ENCODE measurements at places on chromosomes 4 and X. TPM values are rescaled to one million over a fixed set of nuclear protein-coding genes. Genes with fewer than 3 reads are reported as not detected.

The GPC3 gene
- 0.72 TPM for total RNA-seq

The CTAG1A gene
- not detected for total RNA-seq

The CT45A5 gene
- not detected for total RNA-seq

The UBE2A gene
- total RNA-seq: 72.5 TPM

The CAPN6 gene
- total RNA-seq: not detected

The TTC29 gene
- not detected for total RNA-seq

The TASL gene
- 3.1 TPM for total RNA-seq

GRCh38 chr4:102321260-102321995 lies 23.9 kb downstream of the SLC39A8 start:
- H3K4me1 ChIP-seq: peaks cover 27% of the 10 kb centered on the region
- no peak overlapping the region for H3K27ac ChIP-seq

GRCh38 chr4:84944947-84945346 lies 21.5 kb downstream of the WDFY3 start:
- H3K36me3 ChIP-seq: no peaks in the 10 kb centered on the region
- no peak for DNase-seq
- H3K4me3 ChIP-seq: no peak overlapping the region
- no peaks in the 10 kb centered on the region for H3K4me1 ChIP-seq
- no peak overlapping the region for H3K27ac ChIP-seq

DNA sequence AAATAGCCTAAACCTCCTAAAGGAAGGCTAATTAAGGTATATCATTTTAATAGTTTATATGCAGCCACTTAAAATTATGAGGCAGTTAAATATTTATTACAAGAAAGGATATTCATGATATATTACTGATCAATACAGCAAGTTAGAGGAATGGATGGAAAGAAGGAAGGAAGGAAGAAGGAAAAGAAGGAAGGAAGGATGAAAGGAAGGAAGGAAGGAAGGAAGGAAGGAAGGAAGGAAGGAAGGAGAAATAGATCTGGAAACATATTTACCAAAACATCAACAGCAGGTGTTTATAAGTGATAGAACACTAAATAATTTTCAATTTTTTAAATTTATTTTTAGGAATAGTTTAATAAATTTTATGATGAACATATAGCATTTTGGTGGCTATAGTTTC lies 17.5 kb downstream of the SLC7A11 start:
- H3K27ac ChIP-seq: no peak overlapping the region
- DNase-seq: no peak
- H3K4me3 ChIP-seq: no peak overlapping the region
- no peaks in the 10 kb centered on the region for H3K4me1 ChIP-seq
- no peaks in the 10 kb centered on the region for H3K36me3 ChIP-seq

- DNase-seq: no peak
- no peaks in the 10 kb centered on the region for H3K4me1 ChIP-seq
- H3K4me3 ChIP-seq: no peak overlapping the region
- no peaks in the 10 kb centered on the region for H3K27me3 ChIP-seq
- H3K36me3 ChIP-seq: no peaks in the 10 kb centered on the region
- no peak overlapping the region for H3K27ac ChIP-seq
These were observed 64.7 kb upstream of the GPR78 start for GRCh38 chr4:8515316-8516060.

DNA sequence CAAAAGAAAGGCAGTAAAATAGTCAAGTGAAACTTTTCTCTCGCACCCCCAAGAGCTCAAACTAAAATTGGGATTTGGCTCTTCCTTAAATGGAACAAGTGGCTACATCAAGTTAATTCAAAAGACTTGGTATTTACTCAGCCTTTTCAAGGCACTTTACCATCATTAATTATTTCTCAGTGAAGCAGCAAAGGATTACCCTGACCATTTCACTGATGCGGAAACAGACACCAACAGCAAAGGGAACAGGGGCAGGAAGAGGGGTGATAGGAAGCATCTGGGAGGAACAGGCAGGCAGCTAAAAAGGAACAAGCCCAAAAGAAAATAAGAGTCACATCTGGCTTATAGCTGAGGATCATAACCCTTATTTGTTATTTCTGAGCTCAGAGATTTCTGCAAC lies 2.7 kb downstream of the SCML2 start:
- H3K4me3 ChIP-seq: no peak overlapping the region
- DNase-seq: no peak
- H3K4me1 ChIP-seq: peaks cover 6% of the 10 kb centered on the region
- peaks cover 27% of the 10 kb centered on the region for H3K27me3 ChIP-seq
- no peak overlapping the region for H3K27ac ChIP-seq

- no peaks in the 10 kb centered on the region for H3K36me3 ChIP-seq
- no peak overlapping the region for H3K4me3 ChIP-seq
- no peaks in the 10 kb centered on the region for H3K4me1 ChIP-seq
- no peak overlapping the region for H3K27ac ChIP-seq
These were observed 890.0 kb upstream of the FRG1 start for GRCh38 chr4:189050643-189051042.

DNA sequence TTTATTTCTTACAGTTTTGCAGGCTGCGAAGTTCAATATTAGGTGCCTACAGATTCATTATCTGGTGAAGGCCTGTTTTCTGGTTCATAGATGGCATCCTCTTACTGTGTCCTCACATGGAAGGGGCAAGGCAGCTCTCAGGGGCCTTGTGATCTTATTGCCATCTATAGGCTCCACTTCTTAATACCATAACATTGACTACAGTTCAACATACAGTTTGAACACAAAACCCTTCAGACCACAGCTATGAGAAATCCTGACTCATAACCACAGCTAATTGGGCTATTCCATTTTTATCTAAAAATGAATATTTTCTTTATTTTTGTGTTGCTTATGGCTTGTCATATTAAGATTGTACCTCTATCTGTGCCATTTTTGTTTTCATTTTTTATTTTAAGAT lies 72.3 kb downstream of the STAG2 start:
- H3K4me1 ChIP-seq: no peaks in the 10 kb centered on the region
- no peak for DNase-seq
- no peaks in the 10 kb centered on the region for H3K36me3 ChIP-seq
- no peak overlapping the region for H3K4me3 ChIP-seq
- H3K27ac ChIP-seq: no peak overlapping the region

DNA sequence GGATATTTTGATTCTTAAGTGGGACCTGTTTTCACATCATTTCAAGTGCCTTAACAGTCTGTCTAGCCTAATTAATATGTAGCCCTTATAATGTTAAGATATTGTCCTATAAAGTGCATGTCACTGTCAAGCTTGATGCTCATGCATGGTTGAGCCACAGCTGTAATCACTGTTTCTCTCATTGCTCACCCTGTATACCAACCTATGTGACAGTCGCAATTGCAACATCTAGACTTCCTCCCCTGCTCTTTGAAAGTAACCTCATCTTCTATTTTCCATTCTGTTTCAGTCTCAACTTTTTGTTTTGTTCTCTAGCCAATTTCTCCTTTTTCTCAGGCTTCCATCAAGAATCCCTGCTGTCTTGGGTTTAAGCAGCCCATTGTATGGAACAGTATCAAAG lies 24.4 kb upstream of the MSL3 start:
- no peak overlapping the region for H3K27ac ChIP-seq
- no peaks in the 10 kb centered on the region for H3K4me1 ChIP-seq
- peaks cover 4% of the 10 kb centered on the region for H3K27me3 ChIP-seq
- no peak overlapping the region for H3K4me3 ChIP-seq
- no peak for DNase-seq
- H3K36me3 ChIP-seq: no peaks in the 10 kb centered on the region

DNA sequence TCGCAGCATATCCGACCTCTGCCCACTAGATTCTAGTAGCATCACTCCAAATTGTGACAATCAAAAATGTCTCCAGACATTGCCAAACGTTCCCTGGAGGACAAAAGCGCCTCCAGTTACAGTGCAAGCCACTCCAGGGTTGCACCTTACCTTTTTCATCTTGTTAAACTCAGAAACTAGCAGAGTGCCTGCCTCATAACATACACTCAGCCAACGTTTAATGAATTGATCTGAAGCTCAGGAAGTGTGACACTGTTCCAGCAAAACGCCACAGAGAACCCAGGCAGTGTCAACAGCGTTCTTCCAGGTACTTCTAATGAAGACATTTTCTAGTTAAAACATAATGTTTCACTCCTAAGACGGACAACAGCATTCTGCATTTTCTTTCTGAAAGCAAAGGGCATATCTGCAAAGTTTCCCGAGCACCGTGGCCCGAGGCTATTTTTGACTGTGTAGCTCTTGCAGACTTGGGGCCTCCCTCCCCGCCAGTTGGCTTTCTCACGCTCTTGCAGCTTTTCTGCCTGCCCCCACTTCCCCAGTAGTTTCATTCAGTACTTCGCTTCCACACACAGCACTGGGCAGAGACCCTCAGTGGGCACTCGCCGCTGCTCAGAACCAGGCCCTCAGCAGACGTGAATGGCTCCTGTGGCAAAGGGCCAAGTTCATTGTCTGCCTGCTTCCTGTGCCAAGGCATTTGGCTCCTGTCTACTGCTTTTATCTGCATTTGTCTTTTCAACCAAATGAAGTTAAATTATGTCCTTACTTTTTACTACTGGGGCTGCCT lies 133.4 kb upstream of the TTC29 start:
- no peaks in the 10 kb centered on the region for H3K36me3 ChIP-seq
- H3K4me1 ChIP-seq: no peaks in the 10 kb centered on the region
- H3K4me3 ChIP-seq: no peak overlapping the region
- H3K27me3 ChIP-seq: no peaks in the 10 kb centered on the region
- no peak overlapping the region for H3K27ac ChIP-seq

GRCh38 chrX:15043538-15043937 lies 170.3 kb downstream of the MOSPD2 start:
- H3K4me3 ChIP-seq: no peak overlapping the region
- H3K27me3 ChIP-seq: no peaks in the 10 kb centered on the region
- no peaks in the 10 kb centered on the region for H3K4me1 ChIP-seq

GRCh38 chrX:68994135-68994890 lies 165.5 kb downstream of the EFNB1 start:
- no peak overlapping the region for H3K27ac ChIP-seq
- no peaks in the 10 kb centered on the region for H3K36me3 ChIP-seq
- no peak overlapping the region for H3K4me3 ChIP-seq
- H3K4me1 ChIP-seq: no peaks in the 10 kb centered on the region
- DNase-seq: no peak

DNA sequence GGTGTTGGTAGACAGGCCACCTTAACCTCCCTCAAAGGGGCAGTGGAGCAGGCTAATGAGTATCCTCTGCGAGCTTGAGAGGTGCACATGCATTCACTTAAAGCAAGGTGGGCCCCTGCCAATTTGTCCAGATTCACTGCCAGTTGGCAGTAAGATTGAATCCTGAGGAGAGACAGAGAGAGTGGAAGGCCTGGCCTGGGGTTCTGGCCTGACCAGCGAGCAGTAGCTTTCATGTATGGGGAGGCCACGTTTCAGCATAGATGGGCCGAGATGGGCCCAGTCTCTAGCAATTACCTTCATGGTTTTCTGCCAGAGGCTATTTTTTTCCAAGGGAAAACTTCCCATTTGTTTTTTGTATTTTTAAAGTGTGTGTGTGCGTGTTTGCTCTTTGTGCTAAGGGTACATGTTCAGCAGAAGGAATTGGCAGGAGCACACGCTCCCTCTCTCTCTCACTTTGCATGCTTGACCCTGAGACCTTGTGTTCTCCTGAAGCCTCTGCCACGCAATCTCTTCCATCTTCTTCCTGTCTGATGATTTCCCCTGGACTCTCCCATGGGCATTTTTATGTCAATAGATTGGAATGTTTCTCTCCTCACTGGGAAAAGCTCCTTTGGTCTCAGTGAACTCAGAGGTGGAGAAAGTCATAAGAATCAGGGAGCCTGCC lies 215.8 kb upstream of the SFRP2 start:
- DNase-seq: no peak
- H3K36me3 ChIP-seq: no peaks in the 10 kb centered on the region
- no peaks in the 10 kb centered on the region for H3K4me1 ChIP-seq
- no peak overlapping the region for H3K27ac ChIP-seq
- H3K27me3 ChIP-seq: peaks cover 3% of the 10 kb centered on the region

GRCh38 chr4:53147197-53147596 lies 218.7 kb downstream of the SCFD2 start:
- no peak overlapping the region for H3K27ac ChIP-seq

- H3K27me3 ChIP-seq: no peaks in the 10 kb centered on the region
- no peak within 1 kb of the TSS for H3K27ac ChIP-seq
- H3K4me3 ChIP-seq: no peak within 1 kb of the TSS
- H3K4me1 ChIP-seq: peaks cover 27% of the 10 kb centered on the region
These were observed at the start of gene UBE2D3 for GRCh38 chr4:102826890-102827673. Gene UBE2D3 (minus strand): TSS chr4:102827551. CDS start chr4:102826508, 1,043 bp downstream.

DNA sequence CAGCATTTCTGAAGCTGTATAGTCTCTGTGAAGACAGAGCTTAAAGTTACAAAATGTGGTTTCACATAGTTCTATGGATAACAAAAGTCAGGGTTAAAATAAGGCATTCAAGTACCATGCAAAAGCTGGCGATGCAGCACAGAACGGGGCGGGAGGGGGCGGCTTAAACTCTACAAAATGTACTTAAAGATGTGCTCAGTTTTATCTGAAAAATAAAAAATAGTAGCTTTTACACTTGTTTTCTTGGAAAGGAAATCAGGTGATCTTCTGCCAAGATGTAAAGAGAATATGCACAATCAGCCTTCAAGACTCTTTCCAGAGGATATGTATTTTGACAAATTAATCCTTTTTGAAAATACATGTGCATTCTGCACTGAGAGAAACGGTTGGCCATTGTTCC lies 301.7 kb upstream of the EMCN start:
- no peak for DNase-seq
- peaks cover 4% of the 10 kb centered on the region for H3K27me3 ChIP-seq
- no peak overlapping the region for H3K27ac ChIP-seq
- H3K36me3 ChIP-seq: no peaks in the 10 kb centered on the region
- no peak overlapping the region for H3K4me3 ChIP-seq

DNA sequence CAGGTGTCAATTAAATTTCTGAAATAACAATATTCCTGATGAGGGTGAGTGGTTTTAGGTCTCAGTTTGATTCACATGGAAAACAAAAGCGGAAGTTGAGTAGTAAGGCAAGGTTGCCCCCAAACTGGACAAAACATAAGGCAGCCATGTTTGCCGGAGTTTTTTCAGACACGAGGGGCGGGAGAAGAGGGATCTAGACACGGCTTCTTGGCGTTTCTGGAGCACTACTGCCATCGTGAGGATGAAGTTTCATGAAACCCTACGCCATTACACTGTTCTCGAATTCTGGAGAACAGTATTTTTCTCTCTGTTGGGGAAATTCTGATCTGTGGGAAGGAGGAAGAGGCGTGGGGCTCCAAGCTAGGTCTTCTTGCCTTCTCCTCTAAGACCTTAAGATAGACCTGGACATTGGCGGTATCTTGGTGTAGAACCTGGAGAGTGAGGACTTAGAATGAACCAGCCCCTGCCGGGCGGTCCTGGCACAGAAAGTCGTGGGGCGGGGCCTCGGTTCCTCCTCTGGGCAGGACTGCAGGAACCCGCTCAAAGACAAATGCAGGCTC lies 160.3 kb downstream of the OR13H1 start:
- DNase-seq: no peak
- H3K4me3 ChIP-seq: no peak overlapping the region
- H3K27ac ChIP-seq: no peak overlapping the region
